ENCODE measurements at places on chromosomes 4 and X.
A peak's percentile ranks its signal among the peaks of the same experiment; 100 is the strongest.

- H3K27ac ChIP-seq, result no peak overlapping the region
- no peak for DNase-seq
- peaks cover 7% of the 10 kb centered on the region for H3K4me1 ChIP-seq
Measured at GRCh38 chr4:53767482-53767881, 176.2 kb upstream of the LNX1 start.

GRCh38 chr4:155602351-155603140 lies 64.1 kb upstream of the GUCY1A1 start:
- H3K27ac ChIP-seq, result no peak overlapping the region
- no peak overlapping the region for H3K4me3 ChIP-seq
- H3K4me1 ChIP-seq, result no peaks in the 10 kb centered on the region
- H3K27me3 ChIP-seq, result no peaks in the 10 kb centered on the region

DNA sequence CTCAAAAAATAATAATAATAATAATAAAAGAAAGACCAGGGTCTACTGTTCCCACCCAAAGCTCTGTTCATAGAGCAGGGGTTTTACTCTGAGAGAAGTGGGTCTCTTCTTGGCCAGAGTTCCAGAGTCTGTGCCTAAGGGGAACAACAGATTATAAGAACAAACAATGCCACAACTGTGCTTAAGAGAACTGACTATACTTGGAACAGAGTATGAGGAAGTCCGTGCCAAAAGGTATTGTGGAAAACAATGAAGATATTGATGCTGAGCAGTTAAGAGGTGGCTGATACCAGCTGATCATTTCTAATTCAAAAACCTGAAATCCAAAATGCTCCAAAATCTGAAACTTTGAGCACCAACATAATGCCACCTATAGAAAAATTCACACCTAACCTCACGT lies 229.6 kb downstream of the FBXO8 start:
- H3K27ac ChIP-seq, result no peak overlapping the region
- H3K4me1 ChIP-seq, result no peaks in the 10 kb centered on the region
- H3K4me3 ChIP-seq, result no peak overlapping the region
- H3K36me3 ChIP-seq, result no peaks in the 10 kb centered on the region
- no peak for DNase-seq

DNA sequence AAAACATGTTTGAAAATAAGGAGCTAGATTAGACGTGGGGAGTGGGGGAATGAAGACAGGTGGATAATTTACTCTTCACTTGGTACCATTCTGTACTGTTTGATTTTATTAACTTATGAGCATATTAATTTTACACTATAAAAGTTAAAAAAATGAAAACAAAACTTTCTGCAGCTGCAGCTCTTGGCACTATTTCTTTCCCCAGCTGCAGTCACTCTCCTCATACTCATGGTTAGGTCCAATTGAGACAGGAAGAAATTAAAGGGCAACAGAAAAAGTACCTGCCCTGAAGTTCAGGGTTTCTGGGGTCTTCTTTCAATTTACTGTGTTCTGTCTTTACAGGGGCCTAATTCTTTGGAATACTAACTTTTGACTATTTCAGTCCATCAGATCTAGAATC lies 15.4 kb downstream of the MAD2L1 start:
- no peaks in the 10 kb centered on the region for H3K36me3 ChIP-seq
- peaks cover 13% of the 10 kb centered on the region for H3K4me1 ChIP-seq
- H3K4me3 ChIP-seq, result no peak overlapping the region
- H3K27ac ChIP-seq, result no peak overlapping the region

DNA sequence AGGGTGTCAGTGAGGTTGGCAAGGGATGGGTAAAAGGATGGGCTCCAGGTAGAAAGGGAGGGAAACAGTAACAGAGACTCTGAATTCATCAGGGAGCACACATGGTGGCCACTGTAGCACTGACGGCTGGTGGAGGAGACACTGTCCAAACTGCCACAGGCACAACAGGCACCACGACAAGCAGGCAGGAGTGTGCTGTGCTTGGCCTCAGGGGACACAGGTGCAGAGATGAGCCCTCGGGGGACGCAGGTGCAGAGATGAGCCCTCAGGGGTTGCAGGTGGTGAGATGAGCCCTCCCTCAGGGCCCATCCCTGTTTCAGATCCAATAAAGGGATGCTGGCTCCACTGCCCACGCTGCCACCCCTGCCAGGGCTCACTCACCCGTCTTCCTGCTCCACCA lies 7.6 kb downstream of the PDE6B start:
- no peak overlapping the region for H3K4me3 ChIP-seq
- H3K27ac ChIP-seq, result no peak overlapping the region
- DNase-seq, result no peak
- H3K36me3 ChIP-seq, result no peaks in the 10 kb centered on the region

DNA sequence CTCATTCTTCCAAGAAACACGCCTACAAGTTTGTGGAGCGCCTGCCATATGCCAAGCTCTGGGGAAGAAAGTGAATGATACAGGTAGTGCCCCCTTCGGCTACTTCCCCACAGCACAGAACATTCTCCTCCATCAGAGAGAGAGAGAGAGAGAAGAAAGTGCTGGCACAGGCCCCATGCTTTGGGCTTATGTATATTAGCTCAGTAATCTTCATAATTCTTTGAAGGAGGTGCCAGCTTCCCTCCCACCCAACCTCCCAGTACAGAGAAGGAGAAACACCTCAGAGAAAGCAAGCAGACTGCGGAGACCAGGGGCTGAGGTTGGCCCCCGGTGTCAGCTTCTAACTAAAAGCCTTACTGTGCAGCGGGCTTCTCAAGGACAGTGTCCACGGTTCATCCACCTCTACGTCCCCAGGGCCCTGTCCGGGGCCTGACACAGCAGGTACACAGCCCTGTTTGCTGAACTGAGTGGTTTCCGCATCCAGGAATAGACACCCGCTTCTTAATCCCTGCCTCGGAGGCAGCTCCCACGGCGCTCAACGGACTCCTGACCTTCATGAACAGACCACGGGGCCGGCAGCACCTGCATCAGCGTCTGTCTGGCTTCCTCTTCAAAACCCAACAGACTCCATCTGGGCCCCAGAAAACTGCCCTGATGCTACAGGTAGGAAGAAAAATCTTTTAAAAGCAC lies 50.2 kb downstream of the JAKMIP1 start:
- no peaks in the 10 kb centered on the region for H3K27me3 ChIP-seq
- DNase-seq, result no peak
- H3K27ac ChIP-seq, result no peak overlapping the region
- no peak overlapping the region for H3K4me3 ChIP-seq
- H3K4me1 ChIP-seq, result no peaks in the 10 kb centered on the region
- no peaks in the 10 kb centered on the region for H3K36me3 ChIP-seq

DNA sequence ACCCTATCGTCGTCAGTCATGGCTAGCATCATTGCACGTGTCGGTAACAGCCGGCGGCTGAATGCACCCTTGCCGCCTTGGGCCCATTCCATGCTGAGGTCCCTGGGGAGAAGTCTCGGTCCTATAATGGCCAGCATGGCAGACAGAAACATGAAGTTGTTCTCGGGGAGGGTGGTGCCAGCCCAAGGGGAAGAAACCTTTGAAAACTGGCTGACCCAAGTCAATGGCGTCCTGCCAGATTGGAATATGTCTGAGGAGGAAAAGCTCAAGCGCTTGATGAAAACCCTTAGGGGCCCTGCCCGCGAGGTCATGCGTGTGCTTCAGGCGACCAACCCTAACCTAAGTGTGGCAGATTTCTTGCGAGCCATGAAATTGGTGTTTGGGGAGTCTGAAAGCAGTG lies 1.6 kb downstream of the ZCCHC12 start:
- H3K27me3 ChIP-seq, result peaks cover 21% of the 10 kb centered on the region
- H3K4me1 ChIP-seq, result peaks cover 30% of the 10 kb centered on the region
- no peak overlapping the region for H3K27ac ChIP-seq
- DNase-seq, result peak; percentile 22

- no peaks in the 10 kb centered on the region for H3K27me3 ChIP-seq
- H3K4me3 ChIP-seq, result no peak overlapping the region
- H3K27ac ChIP-seq, result no peak overlapping the region
- H3K4me1 ChIP-seq, result peaks cover 7% of the 10 kb centered on the region
- H3K36me3 ChIP-seq, result peaks cover 1% of the 10 kb centered on the region
Measured at GRCh38 chr4:88517825-88518224, 5.8 kb downstream of the PYURF start.

DNA sequence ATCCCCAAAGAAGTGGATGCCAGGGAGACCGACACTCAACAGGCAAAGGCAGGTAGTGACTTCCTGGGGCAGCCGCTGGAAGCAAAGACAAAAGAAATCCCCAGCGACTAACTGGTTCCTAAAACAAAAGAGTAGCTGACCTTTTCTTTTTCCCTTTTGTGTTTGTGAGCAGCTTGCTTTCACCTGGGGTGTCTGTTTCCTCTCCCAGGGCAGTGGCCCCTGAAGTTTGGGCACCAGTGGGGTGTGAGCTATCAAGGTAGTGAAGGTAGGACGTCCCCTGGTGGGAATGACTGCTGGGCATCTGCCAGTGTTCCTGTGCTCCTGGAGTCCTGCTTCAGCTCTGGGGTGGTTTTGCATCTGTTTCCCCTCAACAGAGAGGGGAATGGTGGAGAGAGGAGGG lies 41.6 kb upstream of the STIM2 start:
- no peak overlapping the region for H3K4me3 ChIP-seq
- H3K27me3 ChIP-seq, result peaks cover 76% of the 10 kb centered on the region
- no peaks in the 10 kb centered on the region for H3K36me3 ChIP-seq
- H3K27ac ChIP-seq, result no peak overlapping the region
- peaks cover 47% of the 10 kb centered on the region for H3K4me1 ChIP-seq
- no peak for DNase-seq

DNA sequence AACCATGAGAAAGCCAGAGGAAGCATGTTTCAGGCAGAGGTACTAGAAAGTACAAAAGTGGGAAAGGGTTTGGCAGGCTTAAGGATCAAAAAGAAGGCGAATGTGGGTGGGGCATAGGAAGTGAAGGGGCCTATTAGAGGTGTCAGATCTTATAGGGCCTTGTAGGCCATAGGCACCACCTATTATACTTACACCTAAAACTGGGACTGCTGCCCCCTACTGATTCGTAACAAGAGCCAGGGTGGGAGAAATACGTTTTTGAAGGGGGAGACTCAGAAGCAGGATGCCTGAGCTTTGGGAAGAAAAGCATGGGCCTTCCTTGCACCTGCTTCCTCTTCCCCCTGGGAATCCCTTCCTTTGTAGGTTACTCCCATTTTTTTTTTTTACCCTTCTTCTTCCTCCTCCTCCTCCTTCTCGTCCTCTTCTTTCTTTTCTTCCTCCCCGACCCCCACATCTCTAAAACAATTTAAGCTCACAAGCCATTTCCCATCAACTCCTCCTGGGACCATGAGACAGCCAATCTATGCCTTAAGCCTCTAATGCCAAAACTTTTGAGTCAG lies 40.7 kb upstream of the GPC3 start:
- H3K4me3 ChIP-seq, result no peak overlapping the region
- no peak overlapping the region for H3K27ac ChIP-seq
- no peaks in the 10 kb centered on the region for H3K27me3 ChIP-seq

GRCh38 chrX:137041329-137041728 lies 7.5 kb upstream of the GPR101 start:
- no peak overlapping the region for H3K4me3 ChIP-seq
- no peak overlapping the region for H3K27ac ChIP-seq

GRCh38 chr4:5870701-5871100 lies 22.2 kb downstream of the CRMP1 start:
- no peak overlapping the region for H3K27ac ChIP-seq
- DNase-seq, result no peak
- H3K4me3 ChIP-seq, result no peak overlapping the region

Measured in B cell (primary cell).